SK-N-DZ (cell line): ENCODE measurements at places on chromosomes 5 and 9.

DNA sequence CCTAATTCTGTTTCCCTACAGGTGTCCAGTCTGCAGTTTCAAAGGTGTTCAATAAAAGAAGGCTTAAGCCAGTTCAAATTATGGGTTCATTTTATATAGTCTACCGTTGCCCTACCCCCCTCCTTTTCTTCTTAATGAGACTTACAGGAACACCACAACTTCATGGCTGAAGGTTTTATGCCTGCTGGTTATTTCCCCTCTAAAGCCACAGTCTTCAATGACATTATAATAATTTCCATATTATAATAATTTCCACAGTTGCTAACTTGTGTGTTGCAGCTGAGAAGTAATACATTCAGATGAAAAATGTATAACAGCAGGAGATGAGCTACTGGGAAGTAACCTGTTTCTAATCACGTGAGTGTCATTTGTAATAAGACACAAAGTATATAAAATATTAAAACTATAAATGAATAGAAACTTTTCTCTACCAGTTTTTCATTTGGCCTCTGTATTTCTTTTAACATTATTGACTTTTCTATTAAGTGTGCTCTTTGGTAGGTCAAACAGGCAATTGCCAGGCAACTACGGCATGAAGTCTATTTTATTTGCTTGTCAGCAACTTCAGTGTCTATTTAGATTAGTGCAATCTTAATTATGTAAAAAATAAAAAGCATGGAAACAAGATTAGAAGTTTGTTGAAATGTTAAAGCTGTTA is 120.5 kb upstream of the HMHB1 start:
- DNase-seq: no peak

DNA sequence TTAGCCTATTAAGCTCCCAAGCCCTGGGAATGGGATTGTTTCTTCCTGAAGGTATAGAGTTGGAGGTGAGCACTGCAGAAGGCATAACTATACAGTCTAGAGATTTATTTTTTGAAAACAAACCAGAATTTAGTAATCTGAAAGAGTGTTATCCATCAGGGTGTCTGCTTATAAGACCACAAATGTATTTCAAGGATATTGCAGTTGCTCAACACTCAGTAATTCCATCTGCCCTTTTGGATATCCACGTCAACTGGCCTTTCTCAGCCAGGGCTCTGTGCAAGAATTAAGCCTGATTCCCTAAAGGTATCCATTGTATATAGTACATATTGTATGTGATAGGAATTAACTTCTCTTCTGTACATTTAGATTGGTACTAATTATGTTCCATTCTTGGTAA is 15.0 kb upstream of the IL31RA start:
- DNase-seq: no peak

DNA sequence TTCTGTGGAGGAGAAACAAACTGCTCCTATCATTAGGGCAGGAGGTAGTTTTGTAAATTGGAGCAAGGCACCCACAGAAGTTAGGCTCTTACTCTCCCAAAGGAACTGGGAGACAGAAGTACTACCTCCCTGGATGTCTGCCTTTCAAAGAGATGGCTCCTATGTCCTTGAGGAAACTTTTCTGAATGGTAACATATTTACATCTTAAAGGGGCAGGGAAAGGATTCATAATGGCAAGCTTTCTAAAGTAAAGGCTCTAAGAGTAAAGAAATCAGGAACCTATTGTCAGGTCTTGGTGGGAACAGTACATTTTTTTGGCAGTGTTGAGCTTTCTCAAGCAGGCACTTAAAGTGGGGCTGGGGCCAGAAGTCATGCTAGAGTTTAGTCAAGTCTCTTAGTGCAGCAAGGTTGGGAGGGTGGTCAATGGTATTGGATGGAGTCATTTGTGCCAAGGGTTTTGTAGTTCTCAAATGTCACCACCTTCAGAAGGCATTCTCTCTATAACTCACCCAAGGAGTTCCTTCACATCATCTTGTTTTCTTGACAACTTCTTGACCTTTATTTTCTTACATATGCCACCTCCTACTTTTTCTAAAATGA is 26.3 kb upstream of the NDFIP1 start:
- no peak for DNase-seq

DNA sequence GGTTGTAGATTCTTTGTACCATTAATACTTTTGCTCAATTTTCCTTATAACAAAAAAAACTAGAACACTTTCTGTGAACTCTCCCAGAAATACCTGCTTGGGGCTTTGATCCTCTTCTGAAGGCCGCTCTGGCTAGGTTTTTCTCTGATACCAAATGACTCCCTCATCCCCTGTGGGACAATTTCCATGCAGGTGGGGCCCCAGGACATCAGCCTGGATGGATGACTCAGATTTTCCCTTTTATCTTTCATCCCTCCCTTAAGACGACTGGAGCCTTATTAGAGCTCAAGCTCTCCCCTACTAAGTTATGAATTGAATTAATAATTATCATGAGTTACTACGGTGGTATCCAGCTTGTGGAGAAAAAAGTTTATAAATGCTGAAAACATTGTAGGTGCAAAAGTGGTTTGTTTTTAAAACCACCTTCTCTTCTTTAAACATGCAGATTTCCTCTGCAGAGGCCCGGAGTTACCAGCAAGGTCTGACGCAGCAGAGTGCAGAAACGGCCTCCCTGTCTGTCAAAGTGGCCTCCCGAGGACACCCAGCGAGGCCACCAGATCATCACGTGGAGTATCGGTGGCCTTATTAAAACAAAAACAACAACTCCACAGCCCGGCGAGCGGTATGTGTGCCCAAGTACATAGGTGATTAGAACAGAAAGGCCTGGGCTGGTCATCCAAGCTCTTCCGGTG is 50.8 kb upstream of the IRX4 start:
- DNase-seq: no peak

GRCh38 chr9:84285381-84285780 is 55.2 kb downstream of the SLC28A3 start:
- DNase-seq: no peak

- DNase-seq: no peak
These were observed 19.4 kb upstream of the FBP2 start for GRCh38 chr9:94613003-94613402.

GRCh38 chr5:88770276-88771257 is 112.4 kb downstream of the MEF2C start:
- no peak for DNase-seq

DNA sequence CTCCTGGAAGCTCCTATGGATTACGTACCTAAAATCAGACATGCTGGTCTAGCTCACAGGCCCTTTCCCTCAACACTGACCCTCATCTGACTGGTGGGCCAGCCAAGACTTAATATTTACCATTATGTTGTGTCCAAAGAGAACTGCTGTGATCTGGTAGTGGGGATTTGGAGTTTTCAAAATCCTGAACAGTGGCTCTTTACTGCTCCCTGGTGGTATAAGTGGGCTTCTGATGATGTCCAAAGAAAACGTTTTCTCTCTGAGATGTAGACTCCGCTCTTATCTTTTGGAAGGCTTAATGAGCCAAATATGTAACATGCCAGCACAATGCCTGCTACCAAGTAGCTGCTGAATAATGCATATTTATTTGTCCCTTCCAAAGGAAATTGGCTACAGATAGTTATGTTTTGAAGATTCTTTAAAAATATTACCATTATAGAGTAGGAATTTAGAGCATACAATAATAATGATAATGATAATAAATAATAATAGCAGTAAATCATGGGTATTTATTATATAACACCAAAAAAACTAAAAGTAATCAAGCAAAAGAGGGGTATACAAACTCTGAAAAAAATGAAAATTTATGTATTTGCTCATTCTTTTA is 406.6 kb upstream of the TNC start:
- peak; percentile 62 for DNase-seq

DNA sequence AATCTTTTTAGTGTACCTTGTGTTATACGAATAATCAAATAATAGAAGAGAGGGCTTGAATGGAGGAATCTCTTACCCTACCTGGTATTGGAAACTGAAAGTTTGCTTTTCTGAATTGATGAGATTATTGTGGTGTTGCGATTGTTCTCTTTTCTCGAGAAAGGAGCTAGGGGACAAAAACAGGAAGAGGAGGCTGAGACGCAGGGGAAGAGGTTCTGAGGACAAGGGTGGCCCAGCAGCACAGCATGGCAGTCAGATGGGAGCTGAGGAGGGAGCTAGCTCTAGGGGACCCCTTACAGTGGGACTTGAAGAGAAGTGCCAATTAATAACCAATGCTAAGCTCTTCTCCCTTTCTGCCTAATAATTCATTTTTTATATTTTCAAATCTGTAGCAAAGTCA is 183.3 kb upstream of the DMAC1 start:
- DNase-seq: no peak

GRCh38 chr9:16982780-16983310 is 112.4 kb upstream of the BNC2 start:
- DNase-seq: no peak
